Activated T-helper 1 cell treated with anti-CD3 and anti-CD28 coated beads, Interleukin-12 subunit alpha, Interleukin-12 subunit beta, Interleukin-2, Interleukin-4 antibody, amounts not matched to agents 30 ng/mL and 10 ng/mL and 1 ng/mL, durations not matched to agents 14 hours and 24 hours and 36 hours (primary cell): ENCODE measurements at places on chromosomes 4 and X. TPM values are rescaled to one million over a fixed set of nuclear protein-coding genes. Genes with fewer than 3 reads are reported as not detected.

DNA sequence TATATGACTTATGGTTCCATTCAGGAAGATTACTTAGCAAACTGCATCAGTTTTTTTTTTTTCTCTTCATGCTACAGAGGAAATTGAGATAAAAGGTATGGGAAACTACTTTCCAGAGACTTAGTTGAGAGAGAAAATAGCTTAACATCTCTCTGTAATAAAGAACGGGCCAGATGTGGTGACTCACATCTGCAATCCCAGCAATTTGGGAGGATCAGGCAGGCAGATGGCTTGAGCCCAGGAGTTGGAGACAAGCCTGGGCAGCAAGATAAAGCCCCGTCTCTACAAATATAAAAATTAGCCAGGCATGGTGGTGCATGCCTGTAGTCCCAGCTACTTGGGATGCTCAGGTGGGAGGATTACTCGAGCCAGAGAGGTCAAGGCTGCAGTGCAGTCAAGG lies 271.2 kb upstream of the TENM3 start:
- H3K4me1 ChIP-seq: no peaks in the 10 kb centered on the region
- H3K36me3 ChIP-seq: no peaks in the 10 kb centered on the region
- no peak overlapping the region for H3K27ac ChIP-seq
- no peaks in the 10 kb centered on the region for H3K27me3 ChIP-seq
- no peak for DNase-seq

Gene DCAF12L2
- total RNA-seq: not detected in 2 replicates

- H3K27ac ChIP-seq: no peak overlapping the region
- no peak overlapping the region for H3K4me3 ChIP-seq
- DNase-seq: no peak
- no peaks in the 10 kb centered on the region for H3K4me1 ChIP-seq
Measured at GRCh38 chr4:151436093-151436518, 27.1 kb downstream of the FHIP1A start.

GRCh38 chr4:11700751-11701226 lies 272.1 kb upstream of the HS3ST1 start:
- H3K27me3 ChIP-seq: no peaks in the 10 kb centered on the region
- H3K27ac ChIP-seq: no peak overlapping the region
- H3K36me3 ChIP-seq: no peaks in the 10 kb centered on the region
- no peak for DNase-seq
- H3K4me1 ChIP-seq: no peaks in the 10 kb centered on the region

Gene HSFX2
- 0.41 TPM in 1 of 2 replicates, not detected in the other for total RNA-seq

Gene PFKFB1
- total RNA-seq: 0.39 and 0.93 TPM in 2 replicates

Gene PRRG3
- not detected in 2 replicates for total RNA-seq
